ENCODE measurements at places on chromosomes 5 and 9.

DNA sequence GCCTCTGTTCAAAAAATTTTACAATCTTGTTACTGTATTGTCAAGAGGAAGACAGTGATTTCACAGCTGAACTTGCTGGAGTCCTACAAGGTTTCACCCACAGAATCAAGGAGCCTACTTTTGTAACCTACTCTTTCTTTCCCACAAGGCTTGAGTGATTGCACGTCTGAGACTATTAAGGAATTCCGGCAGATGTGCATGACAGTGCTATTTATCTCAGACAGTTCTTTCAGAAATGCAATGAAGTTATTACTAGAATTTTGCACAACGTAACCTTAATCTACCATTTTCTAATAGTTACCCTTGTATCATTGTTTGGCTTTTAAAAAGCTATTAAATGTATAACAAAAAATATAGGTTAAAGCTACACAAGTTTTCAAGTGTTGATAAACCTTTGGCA is 400.1 kb downstream of the PTPRD start:
- no peak for DNase-seq

DNA sequence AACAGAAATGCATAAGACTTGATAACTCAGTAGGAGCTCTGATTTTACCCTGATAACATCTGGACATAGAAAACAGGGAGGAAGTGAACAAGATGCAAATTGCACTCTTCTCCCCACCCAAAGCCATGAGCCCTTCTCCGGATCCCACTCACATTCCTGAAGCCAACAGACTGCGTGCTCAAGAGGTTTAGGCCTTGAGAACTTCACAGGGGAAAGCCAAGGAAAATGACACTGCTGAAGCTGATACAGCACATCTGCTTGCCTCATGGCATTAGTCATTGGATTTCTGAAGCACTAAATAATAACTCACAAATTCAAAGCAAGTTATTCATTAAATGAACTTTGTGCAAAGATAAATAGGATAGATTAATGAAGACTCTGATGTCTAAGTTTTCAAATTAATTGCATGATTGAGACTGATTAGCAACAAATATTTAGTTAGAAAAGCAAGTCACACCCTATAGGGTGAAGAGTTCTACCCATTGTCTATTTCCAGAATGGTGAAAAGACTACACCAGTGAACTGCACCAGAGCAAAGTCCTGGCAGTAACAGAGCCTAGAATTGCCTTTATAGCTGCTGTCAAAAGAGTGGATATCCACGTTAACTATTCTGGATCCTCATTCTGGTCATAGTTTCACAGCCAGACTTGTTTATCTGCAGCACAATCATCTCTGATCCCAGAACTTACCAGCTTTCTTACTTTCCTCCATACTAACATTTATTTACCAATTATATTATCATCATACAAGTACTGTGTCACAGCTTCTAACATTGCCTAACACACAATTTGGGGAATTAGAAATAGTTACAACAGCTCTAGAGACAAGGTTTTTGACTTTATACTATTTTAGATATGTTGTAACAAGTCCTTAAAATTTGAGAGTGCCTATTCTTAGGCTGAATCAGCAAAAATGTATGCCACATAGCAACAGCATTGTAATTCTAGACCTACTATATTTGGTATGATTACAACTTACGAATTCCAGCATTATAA is 432.1 kb upstream of the RGMB start:
- DNase-seq, result no peak

GRCh38 chr9:96551403-96551802 is 68.2 kb downstream of the CDC14B start:
- DNase-seq, result no peak

DNA sequence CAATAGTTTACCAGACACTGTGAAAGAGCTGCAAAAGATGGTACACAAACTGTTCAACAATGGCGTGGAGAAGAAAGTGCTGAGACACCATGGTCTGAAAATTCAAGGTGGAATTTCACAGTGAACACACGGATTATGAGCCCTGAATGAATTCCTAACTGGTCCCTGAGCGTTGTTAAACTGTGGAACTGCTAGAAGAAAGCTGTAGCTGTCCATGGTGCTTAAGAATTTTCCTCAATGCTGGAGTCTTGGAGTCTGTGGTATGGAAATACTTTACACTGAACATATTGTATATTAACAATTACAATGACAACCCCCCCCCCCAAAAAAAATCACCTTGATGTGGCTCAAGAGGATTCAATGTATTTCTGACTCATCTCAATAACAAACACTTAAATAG is 68.5 kb downstream of the SLC24A2 start:
- DNase-seq, result no peak

- DNase-seq, result no peak
Observed at GRCh38 chr9:124884376-124884775, 22.4 kb downstream of the ARPC5L start.

- DNase-seq, result no peak
Observed at GRCh38 chr5:30108051-30108450, 1085.4 kb upstream of the CDH6 start.

DNA sequence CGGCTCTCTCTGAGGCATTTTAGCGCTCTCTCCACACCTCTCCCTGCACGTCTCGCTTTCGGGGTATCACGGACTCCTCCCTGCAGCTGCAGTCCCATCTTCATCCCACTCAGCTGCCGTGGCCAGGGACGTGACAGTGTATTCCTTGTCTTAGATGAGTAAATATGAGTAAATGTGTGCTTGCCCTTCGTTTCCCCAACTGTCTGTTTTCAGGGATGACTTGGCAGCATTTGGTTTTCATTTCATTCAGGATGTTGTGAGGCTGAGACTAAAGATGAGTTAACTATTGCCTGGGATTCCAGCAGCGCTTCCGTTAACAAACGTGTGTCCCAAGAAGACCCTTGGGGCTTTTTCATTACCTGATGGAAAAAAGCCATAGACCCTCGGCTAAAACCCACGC is 29.5 kb downstream of the GDNF start:
- DNase-seq, result no peak

DNA sequence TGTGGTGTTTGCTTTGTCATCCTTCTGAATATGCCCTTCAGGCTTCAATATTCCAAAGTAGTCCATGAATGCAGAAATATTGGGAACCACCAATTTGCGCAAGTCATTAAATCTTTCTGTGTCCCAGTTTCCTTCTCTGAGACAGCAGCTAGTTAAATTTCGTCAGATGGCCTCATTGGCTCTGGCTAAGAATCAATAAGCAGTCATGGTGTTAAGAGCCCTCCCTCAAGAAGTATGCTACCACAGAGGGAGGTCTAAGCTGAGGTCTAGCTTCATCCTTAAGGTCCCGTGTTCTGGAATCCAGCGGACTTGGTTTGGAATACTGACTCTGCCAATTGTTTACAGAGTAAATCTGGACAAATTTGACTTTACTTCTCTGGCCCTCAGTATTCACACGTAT is 59.1 kb upstream of the C5orf58 start:
- DNase-seq, result no peak

GRCh38 chr9:105432247-105432842 is 15.5 kb upstream of the FSD1L start:
- DNase-seq, result no peak

DNA sequence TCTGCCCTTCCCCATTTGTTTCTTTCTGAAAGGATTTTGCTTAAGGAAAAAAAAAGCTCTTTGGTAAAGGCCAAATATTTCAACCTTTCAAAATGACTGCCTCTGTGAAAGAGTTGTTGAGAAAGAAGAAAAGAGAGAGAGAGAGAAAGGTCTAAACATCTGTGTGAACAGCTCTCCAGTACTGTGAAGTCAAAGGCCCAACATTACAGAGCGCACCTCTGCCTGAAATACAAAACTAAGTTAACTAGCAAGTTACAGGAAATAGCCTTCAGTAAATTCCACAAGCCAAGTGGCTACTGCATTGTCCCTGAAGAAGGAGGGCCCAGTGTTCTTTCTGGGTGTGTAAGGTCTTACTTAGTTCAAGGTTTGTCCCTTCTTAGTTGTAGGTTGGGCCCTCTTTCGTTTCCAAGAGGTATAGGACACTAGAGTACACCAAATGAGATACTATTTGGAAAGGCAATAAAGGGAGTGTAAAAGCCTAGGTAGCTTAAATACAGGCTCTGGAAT is 104.4 kb downstream of the THBS4 start:
- no peak for DNase-seq

DNA sequence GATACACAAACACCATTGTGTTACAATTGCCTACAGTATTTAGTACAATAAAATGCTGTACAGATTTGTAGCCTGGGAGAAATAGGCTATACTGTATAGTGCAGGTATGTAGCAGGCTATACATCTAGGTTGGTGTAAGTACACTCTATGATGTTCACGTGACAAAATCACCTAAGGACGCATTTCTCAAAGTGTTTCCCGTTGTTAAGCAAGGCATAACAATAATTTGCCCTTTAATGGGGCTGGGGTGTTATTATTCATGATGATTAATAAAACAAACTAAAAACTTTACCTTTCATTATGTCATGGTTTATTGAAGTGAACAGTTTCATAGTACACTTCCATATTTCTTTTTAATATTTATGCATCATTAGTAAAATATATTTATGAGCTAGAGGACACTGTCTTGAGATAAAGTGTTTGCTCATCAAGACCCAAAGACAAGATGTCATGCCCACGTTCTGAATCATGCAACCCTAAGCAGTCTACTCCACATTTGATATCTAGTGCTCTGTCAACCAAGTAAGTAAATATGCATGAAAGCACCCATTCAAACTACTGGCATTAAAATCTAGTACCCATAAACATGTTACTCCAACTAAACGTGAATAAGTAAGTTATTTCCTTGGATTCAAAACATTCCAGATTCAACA is 220.5 kb downstream of the NR2F1-AS1 start:
- DNase-seq, result no peak

GRCh38 chr9:15509931-15510788 is 610 bp downstream of the PSIP1 start:
- DNase-seq, result peak; percentile 8
